ENCODE measurements at places on chromosomes 6 and 20.
A peak's percentile ranks its signal among the peaks of the same experiment; 100 is the strongest.

- no peak for DNase-seq
Observed at GRCh38 chr6:41967312-41968287, 26.0 kb upstream of the CCND3 start.

DNA sequence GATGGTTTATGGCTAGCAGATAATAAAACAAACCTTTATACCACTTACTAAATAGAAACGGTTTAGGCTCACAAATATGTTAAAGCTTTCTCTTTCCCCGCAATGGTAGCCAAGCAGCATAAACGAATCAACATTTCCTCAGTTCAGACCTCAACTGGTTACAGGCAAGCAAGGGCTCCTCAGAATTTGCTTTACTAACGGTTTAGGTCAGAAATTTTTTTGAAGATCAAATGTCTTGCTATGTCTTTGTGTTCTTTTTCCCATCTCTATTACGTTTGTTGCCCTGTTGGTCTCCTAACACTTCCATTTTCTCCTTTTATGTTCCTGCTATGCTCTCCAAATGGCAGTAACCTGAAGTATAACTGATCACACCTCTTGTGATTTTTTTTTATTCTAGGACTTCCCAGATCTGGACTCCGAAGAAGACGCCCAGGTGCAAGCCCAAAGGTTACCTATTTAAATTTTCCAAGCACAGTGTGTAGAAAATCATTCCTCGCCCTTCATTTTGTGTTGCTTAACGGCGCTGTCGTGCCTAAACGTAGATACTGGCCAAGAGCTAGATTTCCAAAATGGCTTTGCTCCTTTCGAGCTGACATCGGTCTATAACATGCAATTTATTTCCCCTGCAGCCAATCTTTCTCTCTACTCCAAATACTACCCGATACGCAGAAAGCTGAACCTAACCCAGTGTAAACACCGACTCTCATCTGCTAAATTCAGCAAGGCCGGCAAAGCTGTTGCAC, 717 bp upstream of the ASF1A start:
- peak; percentile 78 for DNase-seq

GRCh38 chr6:10598084-10598960, 77.2 kb downstream of the GCNT2 start:
- DNase-seq, result no peak

- no peak for DNase-seq
Observed at GRCh38 chr6:45712076-45712475, 303.6 kb downstream of the CLIC5 start.

DNA sequence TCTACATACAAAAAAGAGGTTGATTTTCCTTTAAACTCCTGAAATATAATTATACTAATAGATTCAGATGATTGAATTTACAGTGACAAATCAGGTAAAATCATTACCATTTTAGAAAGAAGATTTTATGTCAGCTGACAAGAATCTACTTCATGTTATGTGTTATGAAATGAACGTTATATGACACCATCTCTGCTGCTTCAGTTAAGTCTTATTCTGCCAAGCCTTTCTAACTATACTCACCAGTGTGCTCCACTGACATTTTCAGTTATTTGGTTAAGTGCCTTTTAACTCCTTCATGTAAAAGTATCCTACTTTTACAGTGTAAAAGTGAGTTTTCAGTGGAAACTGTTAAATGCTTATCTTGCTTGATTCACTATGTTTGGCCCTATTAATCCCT, 80.4 kb downstream of the RWDD2A start:
- DNase-seq, result no peak

- no peak for DNase-seq
Observed at GRCh38 chr20:43389211-43389610, 68.5 kb upstream of the SRSF6 start.

DNA sequence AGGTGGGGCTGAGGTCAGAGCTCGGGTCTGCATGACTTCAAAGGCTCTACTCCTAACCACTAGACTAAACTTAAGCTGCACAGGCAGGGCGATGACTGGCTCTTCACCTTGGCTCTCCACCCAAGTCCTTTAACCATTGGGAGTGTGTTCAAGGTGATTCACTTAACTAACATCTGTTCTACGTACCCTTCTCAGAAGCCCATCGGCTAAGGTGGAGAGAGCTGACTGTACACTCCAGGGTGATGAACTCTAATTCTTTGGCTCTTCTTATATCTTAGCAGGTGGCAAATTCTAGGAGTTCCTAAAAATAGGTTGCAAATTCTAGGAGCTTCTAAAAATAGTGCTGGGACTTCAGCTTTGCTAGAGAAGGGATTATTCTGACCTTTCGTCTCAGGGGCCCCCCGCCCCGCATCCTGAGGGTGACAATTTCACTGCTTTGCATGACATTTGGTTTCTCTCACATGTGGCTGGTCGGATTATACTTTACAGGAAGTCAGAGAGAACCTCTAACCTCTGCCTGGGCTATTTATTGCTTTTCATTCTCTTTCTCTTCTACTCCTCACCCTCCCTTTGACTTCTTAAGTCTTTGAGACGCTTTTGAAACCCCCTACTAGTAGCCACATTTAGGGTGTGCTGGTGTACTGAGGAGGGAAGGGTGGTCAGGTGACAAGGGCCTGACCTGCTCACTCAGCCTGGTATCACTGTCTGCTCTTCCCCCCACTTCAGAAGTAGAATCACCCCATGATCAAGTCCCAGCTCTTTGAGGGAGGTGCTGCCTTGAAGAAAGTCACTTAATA, 55.5 kb downstream of the PRDM1 start:
- DNase-seq, result no peak

GRCh38 chr6:116564921-116565872, 6.1 kb upstream of the RWDD1 start:
- no peak for DNase-seq

- no peak for DNase-seq
Observed at GRCh38 chr6:56655249-56655648, 12.6 kb upstream of the DST start.

DNA sequence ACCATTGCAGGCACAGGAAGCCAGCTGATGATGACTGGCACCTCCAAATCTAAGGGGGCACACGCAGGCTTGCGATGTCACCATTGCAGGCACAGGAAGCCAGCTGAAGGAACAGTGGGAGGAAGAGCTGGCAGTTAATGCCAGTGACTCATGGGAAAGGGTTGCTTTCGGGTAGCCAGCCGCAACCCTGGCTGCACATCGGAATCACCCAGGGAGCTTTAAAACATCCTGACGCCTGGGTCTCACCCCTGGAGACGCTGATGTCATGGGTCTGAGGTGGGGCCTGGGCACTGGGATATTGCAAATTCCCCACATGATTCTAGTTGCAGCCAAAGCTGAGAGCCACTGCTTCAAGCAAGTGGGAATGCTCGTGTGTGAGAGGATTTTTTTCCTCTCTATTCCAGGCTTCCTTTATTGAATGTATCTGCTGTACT, 16.1 kb upstream of the CCN6 start:
- no peak for DNase-seq

DNA sequence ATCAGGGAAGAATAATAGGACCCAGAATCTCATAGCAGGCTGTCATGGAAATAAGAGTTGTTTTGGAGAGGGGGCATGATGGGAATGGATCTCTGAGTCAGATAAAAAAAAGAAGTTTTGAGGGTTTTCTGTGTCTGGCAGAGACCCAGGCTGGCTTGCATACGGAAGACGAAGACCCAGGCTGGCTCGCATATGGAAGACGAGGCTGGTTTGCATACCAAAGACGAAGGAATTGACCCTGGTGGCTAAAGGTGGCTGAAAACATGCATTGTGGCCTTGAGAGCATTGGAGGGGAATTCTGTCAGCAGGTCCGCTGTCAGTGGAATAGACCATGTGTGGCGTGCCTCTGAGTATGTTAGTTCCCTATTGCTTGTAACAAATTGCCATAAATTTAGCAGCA, 335.1 kb downstream of the BTBD3 start:
- no peak for DNase-seq

DNA sequence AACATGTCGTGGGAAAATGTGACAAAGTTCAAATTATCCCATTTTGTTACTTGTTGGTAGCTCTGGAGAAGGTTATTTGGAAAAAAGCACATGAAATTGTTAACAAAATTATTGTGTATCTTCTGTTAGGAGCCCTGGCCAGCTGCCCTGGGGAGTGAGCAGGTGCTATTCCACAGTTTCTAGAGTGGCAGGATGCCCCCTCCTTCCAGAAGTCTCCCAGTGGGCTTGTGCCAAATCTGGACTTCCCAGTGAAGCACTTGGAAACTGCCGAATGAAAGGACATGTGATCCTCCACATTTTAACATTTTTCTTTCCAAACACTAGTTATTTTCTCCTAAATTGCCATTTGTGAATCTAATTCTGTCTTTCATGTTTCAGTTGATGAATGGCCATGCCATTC, 66.9 kb upstream of the CLDN20 start:
- DNase-seq, result no peak

GRCh38 chr6:79403086-79403485, 134.1 kb downstream of the LCA5 start:
- DNase-seq, result no peak

- no peak for DNase-seq
Observed at GRCh38 chr6:154683756-154684523, 49.3 kb upstream of the SCAF8 start.

GRCh38 chr20:50968289-50968688, 9.7 kb downstream of the MOCS3 start:
- peak; percentile 28 for DNase-seq

GRCh38 chr6:36678488-36679042, at the start of gene CDKN1A:
CDKN1A (plus strand) TSS chr6:36678714; CDS start chr6:36684102, 5,388 bp downstream.
- DNase-seq, result peak; percentile 92

GRCh38 chr6:55886185-55886836, 10.9 kb upstream of the BMP5 start:
- DNase-seq, result peak; percentile 24

- no peak for DNase-seq
Observed at GRCh38 chr6:74177506-74177905, 481.5 kb downstream of the CD109 start.

DNA sequence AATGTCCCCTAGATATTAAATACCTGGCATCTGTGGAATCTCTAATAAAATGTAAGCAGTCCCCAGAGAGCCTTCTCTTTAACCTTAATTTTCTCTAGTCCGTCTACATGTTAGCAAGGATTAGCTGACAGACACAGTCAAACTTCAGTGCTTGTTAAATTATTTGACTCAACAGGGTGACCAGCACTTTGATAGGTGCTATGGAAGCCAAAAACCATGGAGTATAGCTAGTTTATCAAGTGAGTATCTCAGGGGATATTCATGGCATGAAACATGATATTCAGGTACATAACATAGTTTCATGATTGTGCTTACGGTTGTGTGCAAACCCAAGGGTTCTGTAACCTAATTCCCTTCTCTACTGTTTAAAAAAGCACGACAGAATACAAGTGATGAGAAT, 3.9 kb downstream of the RHAG start:
- no peak for DNase-seq

DNA sequence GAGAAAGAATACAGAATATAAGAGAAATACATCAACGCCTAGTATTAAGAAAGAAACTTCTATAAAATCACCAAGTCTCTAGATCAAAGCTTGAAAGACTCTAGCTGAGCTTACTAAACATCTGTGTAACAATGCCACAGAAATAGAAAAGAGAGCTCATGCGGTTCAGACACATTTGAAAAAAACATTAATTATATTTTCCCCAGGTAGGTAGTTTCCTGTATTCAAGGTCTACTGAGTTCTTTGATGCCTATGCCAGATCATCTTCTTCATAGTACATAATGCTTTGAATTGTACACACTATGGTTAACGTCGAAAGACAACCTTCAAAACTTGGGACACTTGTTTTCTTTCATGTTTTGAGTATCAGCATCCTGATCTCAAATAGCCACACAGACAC, 11.3 kb downstream of the MOXD1 start:
- DNase-seq, result no peak

- DNase-seq, result no peak
Observed at GRCh38 chr6:166777096-166777630, 150.1 kb upstream of the RPS6KA2 start.

- DNase-seq, result no peak
Observed at GRCh38 chr6:40762981-40763380, 175.8 kb upstream of the LRFN2 start.

GRCh38 chr20:52941808-52942207, 30.4 kb upstream of the TSHZ2 start:
- DNase-seq, result no peak

GRCh38 chr6:136927292-136927691, 5.2 kb downstream of the SLC35D3 start:
- peak; percentile 43 for DNase-seq

- no peak for DNase-seq
Observed at GRCh38 chr20:1165521-1165920, 19.3 kb downstream of the TMEM74B start.

GRCh38 chr6:108609276-108609769, 48.6 kb downstream of the FOXO3 start:
- DNase-seq, result no peak
